Activated CD4-positive, alpha-beta T cell treated with anti-CD3 and anti-CD28 coated beads for 36 hours (primary cell): ENCODE measurements at places on chromosomes 4 and X. TPM values are rescaled to one million over a fixed set of nuclear protein-coding genes. Genes with fewer than 3 reads are reported as not detected.

DNA sequence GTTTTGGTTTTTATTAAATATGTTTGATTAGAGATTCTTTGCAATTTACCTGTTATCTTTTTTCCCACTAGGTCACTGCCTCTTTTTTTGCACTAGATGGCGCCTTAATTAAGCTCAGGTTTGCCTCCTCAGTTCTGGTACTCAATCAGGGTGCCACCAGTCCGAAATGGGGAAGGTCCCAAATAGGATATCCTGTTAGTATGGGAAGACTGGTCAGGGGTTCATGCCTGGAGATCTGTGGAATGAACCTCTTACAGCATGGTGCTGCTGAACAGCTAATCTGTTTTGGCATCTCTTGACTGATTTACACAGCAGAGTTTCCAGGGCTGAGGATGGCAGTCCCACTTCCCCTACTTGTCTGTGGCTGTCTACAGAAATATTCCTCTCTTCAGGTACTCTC, 24.2 kb upstream of the VSIG1 start:
- DNase-seq, result peak; percentile 21

FOXO4 gene
- total RNA-seq, result 9.5 TPM

BMX gene
- total RNA-seq, result not detected

DNA sequence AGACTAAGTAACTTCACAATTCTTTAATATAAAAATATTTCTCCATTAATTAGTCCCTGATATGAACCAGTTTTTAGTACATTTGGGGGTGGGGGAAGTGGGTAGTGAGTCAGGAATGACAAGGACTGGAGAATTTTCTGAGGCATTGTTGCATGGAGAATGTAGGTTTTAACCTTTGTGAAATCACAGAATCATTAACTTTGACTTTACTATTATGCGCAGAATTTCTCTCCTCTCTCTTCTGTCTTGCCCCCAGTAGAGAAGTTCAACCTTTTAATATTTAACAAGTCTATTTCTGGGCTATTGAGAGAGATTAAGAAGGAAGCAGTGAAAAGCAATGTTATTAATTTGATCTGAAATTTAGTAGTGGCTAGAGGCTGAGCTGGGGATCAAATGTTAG, 597.0 kb downstream of the PCDH18 start:
- DNase-seq, result no peak

DNA sequence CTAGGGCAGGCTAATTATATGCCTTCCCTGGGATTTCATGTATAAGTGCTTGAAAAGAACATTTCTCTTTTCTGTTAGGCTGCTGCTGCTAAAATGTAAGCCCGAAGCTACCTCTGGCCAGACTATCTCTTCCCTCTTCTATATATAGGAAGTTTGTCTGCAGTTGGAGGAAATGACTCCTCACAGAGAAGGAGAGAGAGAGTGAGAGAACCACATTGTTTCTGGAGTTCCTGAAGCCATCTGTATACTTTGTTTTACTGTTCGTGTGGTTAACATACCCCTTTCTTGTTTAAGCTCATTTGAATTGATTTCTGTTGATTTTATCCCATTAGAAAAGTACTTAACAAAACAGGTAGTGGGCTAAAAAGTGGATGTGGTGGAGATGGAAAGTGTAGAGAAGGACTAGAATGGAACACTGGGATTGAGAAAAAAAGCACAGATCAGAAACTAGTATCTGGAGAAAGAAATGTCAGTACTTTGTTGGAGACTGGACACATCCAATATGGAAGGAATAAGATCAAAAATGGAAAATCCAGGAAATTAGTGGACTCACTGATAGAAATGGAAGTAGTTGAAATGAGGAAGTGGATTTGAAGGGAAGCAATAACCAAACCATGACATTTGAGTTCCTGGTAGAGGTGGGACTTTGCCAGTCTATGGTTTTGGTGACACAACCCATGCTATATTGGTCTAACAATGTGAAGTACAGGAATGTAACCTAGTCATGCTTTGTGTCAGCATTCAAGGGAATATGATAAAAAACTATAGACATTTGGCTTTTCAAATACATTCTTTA, 112.6 kb downstream of the TMA16 start:
- no peak for DNase-seq

GRCh38 chr4:143337600-143338287, 1.1 kb downstream of the GAB1 start:
- DNase-seq, result peak; percentile 23

VSIG4 gene
- total RNA-seq, result 0.09 TPM

EXOSC9 gene
- 94.5 TPM for total RNA-seq

PDE6B gene
- total RNA-seq, result 17.2 TPM

DNA sequence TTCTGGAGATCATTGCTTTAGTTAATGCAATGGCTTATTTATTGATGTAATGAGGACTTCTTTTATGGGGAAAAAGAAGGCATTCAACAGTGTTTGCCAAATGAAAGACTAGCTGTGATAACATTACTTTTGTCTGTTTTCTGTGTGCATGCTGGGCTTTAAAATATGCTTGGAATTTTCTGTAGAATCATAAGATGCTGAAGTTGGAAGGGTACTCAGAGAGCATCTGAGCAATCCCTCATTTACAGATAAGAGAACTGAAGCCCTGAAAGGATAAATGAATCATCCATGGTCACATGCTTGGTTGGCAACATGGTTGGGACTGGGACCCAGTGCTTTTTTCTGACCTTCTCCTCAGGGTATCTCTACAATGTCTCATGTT, 31.4 kb upstream of the PITX2 start:
- no peak for DNase-seq

DNA sequence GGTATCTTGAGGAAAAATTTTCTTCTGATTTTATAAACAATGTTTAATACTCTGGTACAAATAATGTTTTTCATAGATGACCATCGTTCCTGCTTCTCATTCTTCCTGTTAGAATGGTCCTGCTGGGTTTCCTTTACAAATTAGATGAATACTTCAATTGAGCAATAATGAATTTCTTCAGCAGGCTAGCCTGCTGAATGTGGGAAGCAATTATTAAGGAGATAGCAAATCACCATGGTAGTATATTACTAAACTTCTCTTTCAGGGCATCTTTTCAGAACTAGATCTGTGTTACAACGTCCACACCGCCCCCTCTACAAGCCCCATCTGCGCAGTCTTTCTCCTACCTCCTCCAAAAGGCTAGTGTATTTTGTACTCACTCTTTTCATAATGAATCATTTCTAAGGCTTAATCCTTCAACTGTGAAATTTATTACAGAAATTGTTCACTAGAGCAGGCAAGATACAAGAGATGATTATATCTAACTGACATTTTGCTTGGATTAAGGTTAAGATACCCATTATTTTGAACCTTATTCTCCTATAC, 38.4 kb downstream of the GPRIN3 start:
- no peak for DNase-seq

DNA sequence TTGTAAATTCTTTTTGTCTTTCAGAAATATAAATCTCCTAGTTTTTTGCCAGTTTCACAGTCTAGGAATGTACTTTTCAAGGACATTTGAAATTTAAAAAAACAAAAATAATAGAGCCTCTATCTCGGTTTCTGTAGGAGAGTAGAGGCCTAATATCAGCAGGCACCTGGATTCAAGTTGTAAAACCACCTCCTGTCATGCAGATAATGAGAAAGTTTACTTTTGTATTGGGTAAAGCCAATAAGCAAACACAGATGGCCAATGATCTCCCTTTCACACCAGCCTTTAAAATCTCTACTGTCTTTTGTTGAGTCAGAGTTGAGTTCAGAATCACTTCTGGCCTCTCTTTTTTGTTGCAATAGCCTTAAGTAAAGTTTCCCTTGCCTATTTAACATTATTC, 1499.9 kb downstream of the PCDH18 start:
- DNase-seq, result no peak

GRCh38 chr4:138627096-138627495, 384.9 kb upstream of the SLC7A11 start:
- no peak for DNase-seq

GRCh38 chrX:51874123-51874522, 19.3 kb upstream of the MAGED1 start:
- no peak for DNase-seq

- DNase-seq, result peak; percentile 48
Observed at GRCh38 chr4:74230902-74231499, 73.1 kb downstream of the MTHFD2L start.

SSX4B gene
- total RNA-seq, result not detected

- DNase-seq, result no peak
Observed at GRCh38 chrX:100405424-100405823, 4.6 kb downstream of the PCDH19 start.
